ENCODE measurements at places on chromosomes 7 and 10. TPM values are rescaled to one million over a fixed set of nuclear protein-coding genes. Genes with fewer than 3 reads are reported as not detected.

DNA sequence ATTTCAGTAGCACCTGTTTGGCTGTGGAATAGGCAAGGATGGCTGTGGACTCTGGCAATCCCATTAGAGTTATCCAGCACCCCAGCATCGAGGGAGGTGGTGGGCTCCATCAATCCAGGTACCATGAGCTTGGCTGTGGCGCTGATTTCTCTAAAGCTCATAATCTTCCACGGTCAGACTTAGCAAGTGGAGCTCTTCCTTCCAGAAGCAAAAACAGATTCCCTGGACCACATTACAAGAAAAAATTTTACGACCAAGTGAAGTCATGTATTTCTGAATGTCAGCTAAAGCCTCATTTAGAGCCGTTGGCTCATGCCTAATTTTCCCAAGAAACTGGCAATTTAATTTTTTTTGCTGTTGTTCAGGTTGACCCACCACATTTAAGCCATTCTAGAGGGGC is 135.1 kb downstream of the CELF2 start:
- H3K27ac ChIP-seq: no peak overlapping the region
- no peak overlapping the region for H3K4me3 ChIP-seq
- DNase-seq: no peak
- no peaks in the 10 kb centered on the region for H3K36me3 ChIP-seq
- H3K4me1 ChIP-seq: no peaks in the 10 kb centered on the region

GRCh38 chr10:45199205-45199740 is 116.1 kb downstream of the OR13A1 start:
- no peaks in the 10 kb centered on the region for H3K4me1 ChIP-seq
- H3K27ac ChIP-seq: no peak overlapping the region
- H3K36me3 ChIP-seq: no peaks in the 10 kb centered on the region

DNA sequence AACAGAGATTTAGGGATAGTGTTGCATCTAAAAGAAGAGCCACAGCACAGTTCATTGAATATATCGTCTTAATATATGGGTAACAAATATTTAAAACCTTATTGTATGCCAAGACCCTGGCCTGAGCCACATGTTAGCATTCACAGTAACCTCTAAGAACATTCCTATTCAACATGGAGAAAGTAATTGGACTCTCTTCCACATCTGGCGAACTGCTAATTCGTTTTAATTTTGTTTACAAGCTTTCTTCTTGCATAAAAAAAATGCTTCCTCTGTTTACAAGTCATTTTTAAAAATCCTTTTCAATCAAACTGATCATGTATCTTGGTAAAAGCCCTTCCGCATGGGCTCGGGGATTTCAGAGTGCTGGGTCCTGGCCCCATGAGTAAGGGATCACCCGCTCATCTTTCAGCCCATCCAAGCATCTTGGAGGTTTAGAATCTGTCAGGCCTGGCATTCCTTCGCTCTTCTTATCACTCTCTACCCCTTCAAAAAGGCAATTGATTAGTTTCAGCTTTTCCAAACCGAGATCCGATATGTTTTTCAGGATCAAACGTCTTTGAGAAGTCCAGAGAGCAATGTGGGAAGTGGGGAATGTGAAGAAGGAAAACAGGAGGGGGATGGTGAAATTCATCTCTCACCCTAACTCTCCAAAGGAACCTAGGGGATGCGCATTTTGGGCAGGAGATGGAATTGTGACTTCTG is 7.3 kb downstream of the TWIST1 start:
- H3K36me3 ChIP-seq: no peaks in the 10 kb centered on the region
- H3K27ac ChIP-seq: no peak overlapping the region
- H3K27me3 ChIP-seq: peaks cover 13% of the 10 kb centered on the region
- no peak overlapping the region for H3K4me3 ChIP-seq
- no peak for DNase-seq

GRCh38 chr10:122656741-122657140 is 42.9 kb downstream of the C10orf120 start:
- H3K4me1 ChIP-seq: peaks cover 22% of the 10 kb centered on the region
- no peak for DNase-seq
- no peaks in the 10 kb centered on the region for H3K27me3 ChIP-seq
- peak overlapping the region; percentile 59 for H3K27ac ChIP-seq
- no peak overlapping the region for H3K4me3 ChIP-seq
- no peaks in the 10 kb centered on the region for H3K36me3 ChIP-seq

DNA sequence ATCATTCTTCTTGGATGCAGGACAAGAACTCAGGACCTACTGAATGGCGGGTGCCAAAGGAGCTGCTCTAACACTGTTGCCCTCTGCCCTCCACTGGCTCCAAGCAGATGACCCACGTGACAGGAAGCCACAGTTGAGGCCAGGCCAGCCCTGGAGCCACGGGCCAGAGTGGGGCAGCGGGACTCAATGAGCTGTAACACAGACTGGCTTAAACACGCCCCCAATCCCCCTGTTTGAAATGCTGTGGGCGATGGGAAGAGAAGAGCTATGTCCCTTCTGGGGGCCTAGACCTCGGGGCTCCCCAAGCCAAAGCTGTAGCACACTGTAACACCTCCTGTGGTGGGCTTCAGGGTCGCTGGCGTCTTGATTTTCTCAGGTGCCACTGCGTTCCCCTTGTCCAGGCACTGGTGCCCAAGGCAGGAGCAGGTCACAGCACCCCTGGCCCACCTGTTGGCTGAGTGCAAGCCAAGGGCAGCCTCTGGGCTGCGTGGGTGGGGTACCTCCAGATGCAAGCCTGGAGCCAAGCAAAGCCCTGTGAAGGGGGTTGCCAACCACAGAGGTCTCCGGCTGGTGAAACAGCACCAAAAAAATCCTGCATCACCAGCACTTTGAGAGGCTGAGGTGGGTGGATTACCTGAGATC is 18.6 kb upstream of the ZMIZ2 start:
- no peaks in the 10 kb centered on the region for H3K36me3 ChIP-seq
- H3K4me1 ChIP-seq: no peaks in the 10 kb centered on the region
- no peaks in the 10 kb centered on the region for H3K27me3 ChIP-seq

- H3K27me3 ChIP-seq: no peaks in the 10 kb centered on the region
- no peak overlapping the region for H3K27ac ChIP-seq
- no peaks in the 10 kb centered on the region for H3K4me1 ChIP-seq
- H3K36me3 ChIP-seq: no peaks in the 10 kb centered on the region
These were observed 75.0 kb downstream of the WNT2 start for GRCh38 chr7:117247809-117248208.

DNA sequence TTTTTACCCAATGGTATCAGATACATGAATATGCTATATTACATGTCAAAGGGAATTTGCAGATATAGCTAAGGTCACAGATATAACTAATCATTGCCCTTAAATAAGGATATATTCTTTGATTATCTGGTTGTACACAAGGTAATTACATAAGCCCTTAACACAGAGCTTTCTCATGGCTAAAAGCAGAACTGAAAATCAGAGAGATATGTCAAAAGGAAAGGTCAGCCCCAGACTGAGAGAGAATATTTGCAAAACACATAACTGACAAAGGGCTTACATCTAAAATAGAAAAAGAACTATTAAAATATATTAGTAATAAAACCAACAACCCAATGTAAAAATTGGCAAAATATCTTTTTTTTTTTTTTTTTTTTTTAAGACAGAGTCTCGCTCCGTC is 1029.5 kb upstream of the LRRN3 start:
- H3K27ac ChIP-seq: no peak overlapping the region
- no peak for DNase-seq
- no peaks in the 10 kb centered on the region for H3K36me3 ChIP-seq

- no peaks in the 10 kb centered on the region for H3K36me3 ChIP-seq
- no peak for DNase-seq
- no peaks in the 10 kb centered on the region for H3K4me1 ChIP-seq
- no peak overlapping the region for H3K4me3 ChIP-seq
- H3K27ac ChIP-seq: no peak overlapping the region
- no peaks in the 10 kb centered on the region for H3K27me3 ChIP-seq
These were observed 61.8 kb downstream of the EEPD1 start for GRCh38 chr7:36214608-36215456.

- no peaks in the 10 kb centered on the region for H3K27me3 ChIP-seq
- peak overlapping the region; percentile 97 for H3K4me3 ChIP-seq
- DNase-seq: no peak
- no peaks in the 10 kb centered on the region for H3K36me3 ChIP-seq
These were observed 743 bp downstream of the RBM17 start for GRCh38 chr10:6089334-6090219.

GRCh38 chr7:7562736-7563135 is 3.9 kb upstream of the MIOS start:
- H3K4me1 ChIP-seq: peaks cover 4% of the 10 kb centered on the region
- DNase-seq: peak; percentile 44
- H3K36me3 ChIP-seq: no peaks in the 10 kb centered on the region
- H3K27ac ChIP-seq: peak overlapping the region; percentile 98
- H3K27me3 ChIP-seq: no peaks in the 10 kb centered on the region

DNA sequence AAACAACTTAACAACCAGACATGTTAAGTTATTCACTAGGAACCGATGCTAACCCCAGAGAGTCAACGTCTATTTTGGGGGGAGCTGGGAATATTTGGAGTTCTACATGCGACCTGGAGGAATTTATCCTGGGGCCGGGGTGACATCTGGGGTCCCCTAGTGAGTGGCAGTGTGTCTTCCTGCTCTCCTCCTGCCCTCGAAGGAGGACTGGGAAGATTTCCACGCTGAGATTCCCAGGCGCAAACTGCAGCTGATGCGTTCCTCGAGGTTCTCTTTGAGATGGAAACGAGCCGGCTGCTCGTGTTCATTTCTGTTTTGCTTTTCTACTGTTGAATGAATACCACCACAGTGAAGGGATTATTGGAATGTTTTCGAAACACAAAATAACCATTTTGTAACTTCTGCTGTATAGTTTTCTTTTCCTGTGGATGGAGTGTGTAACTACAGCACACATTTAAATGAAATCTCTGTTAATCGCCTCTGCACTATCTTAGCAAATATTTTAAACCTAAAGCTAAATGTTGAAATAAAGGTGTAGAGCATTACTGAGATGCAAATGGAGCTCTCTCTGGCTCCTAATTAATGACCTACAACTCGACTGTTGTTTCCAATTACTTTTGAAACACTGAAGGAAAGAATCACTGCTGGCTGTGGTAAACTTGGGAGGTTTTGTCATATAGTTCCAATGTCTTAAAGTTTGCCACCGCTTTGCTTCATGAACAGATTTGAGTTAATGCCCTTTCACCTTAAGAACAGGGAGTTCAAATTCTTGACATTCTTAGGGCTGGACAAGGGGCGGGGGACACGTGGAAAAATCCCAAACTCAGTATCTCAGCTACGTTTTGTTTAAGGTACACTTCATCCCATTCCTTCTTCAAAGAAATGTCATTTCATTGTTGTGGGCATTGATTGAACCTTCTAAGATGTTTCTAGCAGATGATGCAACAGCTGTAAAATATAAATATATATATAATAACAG is 21.1 kb downstream of the GATA3 start:
- no peak overlapping the region for H3K4me3 ChIP-seq
- no peaks in the 10 kb centered on the region for H3K27me3 ChIP-seq
- H3K4me1 ChIP-seq: no peaks in the 10 kb centered on the region
- no peak for DNase-seq
- H3K36me3 ChIP-seq: no peaks in the 10 kb centered on the region

DNA sequence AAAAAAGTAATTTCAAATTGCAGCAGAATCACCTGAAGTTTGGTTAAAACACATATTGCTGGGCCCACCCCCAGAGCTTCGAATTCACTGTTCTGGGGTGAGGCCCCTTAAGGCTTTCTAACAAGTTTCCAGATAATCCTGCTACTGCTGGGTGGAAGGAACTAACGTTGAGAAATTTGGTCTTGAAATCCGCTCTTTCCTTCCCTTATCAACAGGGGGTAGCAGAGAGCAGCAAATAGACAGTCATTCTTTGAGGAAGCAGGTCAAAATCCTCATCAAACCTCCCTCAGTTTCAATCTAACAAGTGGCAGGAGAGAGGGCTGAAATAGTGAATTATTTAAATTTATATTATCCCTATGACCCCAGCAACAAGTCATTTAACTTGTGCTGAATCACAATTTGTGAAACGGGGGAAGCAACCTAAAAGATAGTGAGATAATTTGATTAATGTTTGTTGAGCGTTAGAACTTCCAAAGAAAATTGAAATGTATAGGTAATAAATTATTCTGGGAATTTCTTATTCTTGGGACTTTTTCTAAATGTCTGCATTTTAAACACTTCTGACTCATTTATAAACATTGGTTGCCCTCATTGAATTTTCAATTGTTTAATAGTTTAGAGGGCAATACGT is 21.7 kb upstream of the MALSU1 start:
- no peak overlapping the region for H3K27ac ChIP-seq
- H3K27me3 ChIP-seq: no peaks in the 10 kb centered on the region
- H3K4me1 ChIP-seq: no peaks in the 10 kb centered on the region
- H3K4me3 ChIP-seq: no peak overlapping the region

DNA sequence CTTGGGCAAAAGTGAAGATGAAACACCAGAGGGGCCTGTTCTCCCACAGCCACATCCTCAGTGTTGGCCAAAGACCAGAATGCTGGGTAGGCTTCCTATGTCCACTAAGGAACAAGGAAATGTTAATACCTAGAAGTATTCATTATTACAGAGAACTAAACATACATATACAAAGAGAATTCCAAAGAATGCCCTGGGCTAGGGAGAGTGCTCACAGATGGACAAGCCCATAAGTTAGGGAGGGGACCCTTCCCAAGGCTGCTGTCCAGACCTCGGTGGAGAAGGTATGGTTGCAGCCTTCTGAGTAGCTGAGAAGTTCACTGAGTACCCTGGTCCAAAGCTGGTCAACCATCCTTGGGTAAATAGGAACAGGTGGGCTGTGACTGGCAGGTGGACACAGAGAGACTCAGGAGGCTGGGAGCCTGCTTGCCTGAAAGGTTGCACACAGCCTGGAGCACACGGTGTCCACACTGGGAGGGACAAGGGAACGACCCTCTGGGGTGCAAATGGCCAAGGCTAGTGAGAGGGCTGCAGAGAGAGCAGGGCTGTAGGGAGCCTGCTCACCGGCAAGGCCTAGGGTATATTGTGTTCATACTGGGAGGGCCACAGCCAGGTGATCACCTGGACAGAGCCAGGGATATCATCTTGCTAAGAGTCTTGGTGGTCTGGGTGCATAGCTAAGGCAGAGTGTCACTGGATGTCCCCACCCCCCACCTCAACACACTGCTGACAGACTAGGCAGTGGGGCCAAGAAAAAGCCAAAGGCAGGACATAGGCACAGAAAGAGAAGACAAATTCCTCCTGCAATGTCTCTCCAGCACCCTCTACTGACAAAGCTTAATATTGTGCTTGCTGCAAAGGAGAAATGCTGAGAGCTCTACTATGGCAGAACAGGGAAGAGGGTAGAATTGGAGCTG is 40.3 kb downstream of the CPVL start:
- no peaks in the 10 kb centered on the region for H3K4me1 ChIP-seq
- H3K27me3 ChIP-seq: no peaks in the 10 kb centered on the region
- no peaks in the 10 kb centered on the region for H3K36me3 ChIP-seq
- no peak overlapping the region for H3K27ac ChIP-seq
- peak; percentile 61 for DNase-seq

GRCh38 chr10:57605948-57606485 is 661.7 kb downstream of the IPMK start:
- DNase-seq: no peak
- no peaks in the 10 kb centered on the region for H3K27me3 ChIP-seq
- no peaks in the 10 kb centered on the region for H3K4me1 ChIP-seq
- H3K27ac ChIP-seq: no peak overlapping the region
- no peaks in the 10 kb centered on the region for H3K36me3 ChIP-seq

TAS2R5 gene
- 4.0 TPM for total RNA-seq

MACC1 gene
- total RNA-seq: 3.0 TPM

MACROH2A2 gene
- total RNA-seq: 59.5 TPM

BAIAP2L1 gene
- 24.7 TPM for total RNA-seq

All from prostate gland (tissue), 2 donors.